Activated CD4-positive, alpha-beta T cell treated with anti-CD3 and anti-CD28 coated beads, Interleukin-2, amount 50 U/mL, for 24 hours (primary cell): ENCODE measurements at places on chromosomes 5 and 9.

DNA sequence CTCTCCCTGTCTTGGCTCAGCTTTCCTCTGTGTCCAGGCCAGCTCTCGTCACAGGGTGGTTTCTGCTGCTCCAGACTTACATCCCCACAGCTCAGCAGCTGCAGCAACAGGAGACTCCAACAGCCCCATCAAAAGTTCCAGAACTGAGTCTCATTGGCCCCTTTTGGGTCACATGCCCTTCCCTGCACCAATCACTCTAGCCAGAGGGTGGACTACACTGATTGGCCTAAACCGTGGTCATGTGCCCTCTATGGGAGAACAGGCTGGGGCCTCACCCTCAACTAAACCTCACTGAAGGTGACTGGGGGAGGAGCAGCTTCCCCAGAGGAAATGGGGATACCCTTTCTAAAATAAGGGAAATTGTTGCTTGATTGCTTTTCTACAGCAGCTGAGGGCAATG, 44.4 kb upstream of the CPLX2 start:
- no peak for DNase-seq

GRCh38 chr5:31754741-31755675, 116.1 kb downstream of the PDZD2 start:
- DNase-seq = no peak

DNA sequence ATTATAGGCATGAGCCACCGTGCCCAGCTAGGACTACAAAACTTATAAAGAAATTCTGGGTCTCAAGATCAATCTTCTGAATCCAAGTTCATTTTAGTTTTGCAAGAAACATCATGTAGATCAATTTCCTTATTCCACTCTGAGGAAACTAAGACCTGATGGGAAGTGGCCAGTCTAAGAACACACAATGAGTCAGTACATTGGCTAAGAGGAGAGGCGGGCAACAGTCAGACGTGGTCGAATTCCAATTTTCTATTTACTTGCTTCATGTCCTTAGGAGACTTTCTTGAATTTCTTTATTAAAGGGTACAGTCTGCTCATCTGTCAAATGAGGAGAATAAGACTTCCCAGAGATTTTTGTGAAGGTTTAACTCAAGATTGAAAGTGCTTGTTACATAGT, 432.1 kb upstream of the BRINP1 start:
- DNase-seq = no peak

DNA sequence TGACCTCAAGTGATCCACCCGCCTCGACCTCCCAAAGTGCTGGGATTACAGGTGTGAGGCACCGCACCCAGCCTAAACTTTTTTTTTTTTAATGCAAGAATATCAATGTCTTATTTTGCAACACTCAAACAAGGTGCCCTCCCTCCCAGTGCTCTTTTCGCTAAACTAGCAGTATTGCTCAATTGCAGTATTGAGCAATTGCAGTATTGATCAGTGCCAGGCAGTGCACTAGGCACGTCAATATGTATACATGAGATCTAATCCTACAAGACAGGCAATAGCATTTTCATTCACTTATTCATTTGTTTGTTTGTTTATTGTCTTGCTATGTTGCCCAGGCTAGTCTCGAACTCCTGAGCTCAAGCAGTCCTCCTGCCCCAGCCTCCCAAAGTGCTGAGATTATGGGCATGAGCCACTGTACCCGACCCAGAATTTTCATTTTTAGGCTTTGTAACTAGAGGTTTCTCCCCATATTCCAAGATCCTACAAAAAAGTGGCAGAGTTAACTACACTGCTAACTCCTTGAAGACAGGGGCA, 94.5 kb downstream of the TTLL11 start:
- DNase-seq = no peak

- DNase-seq = no peak
Measured at GRCh38 chr9:93265301-93265971, 81.5 kb downstream of the WNK2 start.

GRCh38 chr5:6722015-6722414, 8.8 kb downstream of the TENT4A start:
- DNase-seq = no peak

DNA sequence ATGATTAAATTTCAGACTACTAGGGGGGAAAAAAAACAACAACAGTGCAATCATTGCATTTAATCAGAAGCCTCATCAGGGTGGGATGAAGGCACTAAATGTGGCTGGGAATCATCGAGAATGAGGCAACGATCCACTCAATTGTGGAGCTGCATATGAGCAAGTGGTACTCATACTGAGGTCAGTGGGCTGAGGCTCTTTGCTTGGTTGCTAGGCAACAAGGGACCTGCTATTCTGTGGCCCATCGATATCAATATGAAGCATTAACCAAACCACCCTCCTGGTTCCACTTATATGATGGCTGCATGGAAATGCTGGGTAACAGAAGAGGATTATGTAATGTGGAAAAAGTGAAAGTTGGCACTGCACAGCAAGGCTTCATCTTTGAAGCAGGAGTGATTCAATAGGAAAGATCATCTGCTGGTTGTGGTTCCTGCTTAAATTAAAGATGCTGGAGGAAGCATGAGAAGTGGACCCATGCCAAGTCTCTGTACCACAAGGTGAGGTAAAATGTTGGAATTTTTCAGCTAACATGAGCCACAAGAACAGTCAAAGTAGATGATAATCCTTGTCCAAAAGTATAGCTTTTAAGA, 159.8 kb upstream of the HMHB1 start:
- DNase-seq = peak; percentile 2

DNA sequence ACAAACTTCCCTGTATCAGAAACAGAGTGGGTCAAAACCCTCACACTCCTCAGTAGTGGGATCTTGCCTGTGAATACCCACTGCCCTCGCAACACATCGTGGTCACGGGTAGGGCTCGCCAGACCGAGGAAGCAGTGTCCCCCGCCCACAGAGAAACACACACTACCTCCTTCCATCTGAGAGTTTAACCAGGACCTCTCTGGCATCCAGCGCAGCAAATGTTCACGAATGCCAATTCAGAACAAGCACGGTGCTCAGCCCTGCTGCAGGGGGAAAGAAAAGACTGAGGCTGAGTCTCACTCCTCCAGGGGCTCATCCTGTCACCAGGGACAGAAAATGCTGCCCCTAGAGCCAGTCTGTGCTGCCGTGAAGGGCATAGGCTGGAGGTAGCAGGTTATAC, 42.5 kb upstream of the SYNPO start:
- no peak for DNase-seq

DNA sequence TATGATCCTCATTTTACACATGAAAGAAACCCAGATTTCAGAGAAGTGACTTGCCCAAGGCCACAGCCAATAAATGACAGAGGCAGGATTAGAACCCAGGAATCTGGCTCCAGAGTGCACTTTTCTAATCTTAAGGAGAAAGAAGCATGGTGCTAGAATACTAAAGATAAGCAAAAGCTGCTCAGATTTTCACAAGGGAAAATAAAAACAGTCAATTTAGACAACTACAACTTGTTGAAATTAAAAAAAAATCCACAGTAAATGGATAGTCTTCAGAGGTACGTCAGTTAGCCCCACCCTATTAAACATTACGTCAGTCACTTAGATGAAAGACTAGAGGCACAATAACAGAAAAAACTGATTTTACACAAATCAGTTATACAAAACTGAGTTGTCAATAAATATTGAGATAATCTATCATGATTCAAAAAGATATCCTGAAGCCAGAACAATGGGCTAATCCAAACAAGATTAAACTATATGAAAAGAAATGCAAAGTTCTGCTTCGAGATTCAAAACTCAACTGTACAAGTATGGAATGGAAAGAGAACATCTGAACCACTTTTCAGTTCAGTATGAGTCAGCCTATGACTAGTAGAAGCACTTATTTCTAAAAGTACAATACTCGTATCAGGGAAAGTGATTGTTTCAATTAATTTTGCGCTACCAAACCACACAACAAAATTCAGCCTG, 9.3 kb downstream of the TMEM245 start:
- DNase-seq = no peak

GRCh38 chr9:134631881-134632280, 9.7 kb upstream of the COL5A1 start:
- no peak for DNase-seq

DNA sequence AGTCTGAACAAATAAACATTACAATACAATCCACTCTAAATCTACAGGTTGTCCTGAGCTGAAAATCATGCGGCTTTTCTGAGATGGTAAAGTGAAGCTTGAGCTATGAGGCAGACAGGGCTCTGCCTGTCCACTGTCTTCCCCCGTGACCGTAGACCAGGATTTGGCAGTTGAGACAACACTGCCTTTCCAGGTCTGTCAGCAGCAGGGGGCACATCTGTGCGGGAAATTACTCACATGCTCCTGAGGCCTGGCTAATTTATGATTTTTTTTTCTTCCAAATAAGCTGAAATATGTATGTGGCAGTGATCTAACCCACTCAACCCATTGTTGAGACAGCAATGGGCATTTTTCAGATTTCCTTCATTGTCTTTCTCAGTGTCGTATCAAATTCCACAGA, 307.9 kb downstream of the FBXL7 start:
- DNase-seq = no peak

DNA sequence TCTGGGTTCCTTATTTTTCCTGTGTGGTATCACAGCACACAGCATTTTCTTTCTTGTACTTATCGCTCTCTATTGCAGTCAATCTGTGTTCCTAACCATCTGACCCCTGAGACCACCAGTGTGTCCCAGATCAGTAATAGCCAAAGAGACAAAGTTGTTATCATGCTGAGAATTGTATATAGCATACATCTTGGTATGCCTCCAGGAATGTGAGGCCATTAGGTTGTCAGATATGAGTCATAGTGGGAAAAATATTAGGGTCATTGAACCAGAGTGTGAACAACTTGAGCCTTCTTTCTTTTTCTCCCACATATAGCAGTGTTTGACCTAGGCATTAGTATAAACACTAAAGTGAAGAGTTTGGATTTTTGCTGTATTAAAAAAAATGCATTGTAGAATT, 106.3 kb downstream of the NDUFAF2 start:
- DNase-seq = no peak

- no peak for DNase-seq
Measured at GRCh38 chr5:56482363-56482762, 249.2 kb upstream of the ANKRD55 start.

DNA sequence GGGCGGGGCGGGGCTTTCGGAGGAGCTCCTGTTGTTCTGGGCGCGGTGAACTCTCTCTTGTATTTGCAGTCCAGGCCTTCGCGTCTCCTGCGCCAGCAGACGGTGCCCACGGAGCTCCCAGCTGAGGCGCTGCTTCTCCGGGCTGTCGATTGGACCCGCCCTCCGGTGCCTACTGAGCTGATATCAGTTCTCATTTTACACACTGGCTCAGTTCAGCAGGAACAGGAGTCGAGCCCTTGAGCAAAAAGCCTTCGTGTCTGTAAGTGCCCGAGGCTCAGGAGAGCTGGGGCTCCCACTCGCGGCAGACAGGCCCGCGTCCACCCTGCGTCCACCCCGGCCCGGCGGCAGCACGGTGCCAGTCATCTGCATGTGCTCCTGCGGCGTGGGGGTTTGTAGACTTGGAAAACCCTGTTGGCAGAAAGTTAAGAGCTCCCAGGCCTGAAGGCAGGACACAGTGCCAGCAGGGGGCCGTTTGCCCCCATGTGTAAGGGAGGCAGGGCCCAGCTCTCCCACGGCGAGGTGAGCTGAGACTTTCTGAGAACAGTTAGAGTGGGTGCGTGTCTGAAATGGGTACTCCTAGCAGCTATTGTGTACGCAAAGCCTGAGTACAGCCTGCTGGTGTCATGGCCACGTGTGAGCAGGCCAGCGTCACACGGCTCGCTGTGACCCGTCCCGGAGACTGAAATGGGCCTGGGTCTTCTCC, 231.5 kb downstream of the FANCC start:
- no peak for DNase-seq

DNA sequence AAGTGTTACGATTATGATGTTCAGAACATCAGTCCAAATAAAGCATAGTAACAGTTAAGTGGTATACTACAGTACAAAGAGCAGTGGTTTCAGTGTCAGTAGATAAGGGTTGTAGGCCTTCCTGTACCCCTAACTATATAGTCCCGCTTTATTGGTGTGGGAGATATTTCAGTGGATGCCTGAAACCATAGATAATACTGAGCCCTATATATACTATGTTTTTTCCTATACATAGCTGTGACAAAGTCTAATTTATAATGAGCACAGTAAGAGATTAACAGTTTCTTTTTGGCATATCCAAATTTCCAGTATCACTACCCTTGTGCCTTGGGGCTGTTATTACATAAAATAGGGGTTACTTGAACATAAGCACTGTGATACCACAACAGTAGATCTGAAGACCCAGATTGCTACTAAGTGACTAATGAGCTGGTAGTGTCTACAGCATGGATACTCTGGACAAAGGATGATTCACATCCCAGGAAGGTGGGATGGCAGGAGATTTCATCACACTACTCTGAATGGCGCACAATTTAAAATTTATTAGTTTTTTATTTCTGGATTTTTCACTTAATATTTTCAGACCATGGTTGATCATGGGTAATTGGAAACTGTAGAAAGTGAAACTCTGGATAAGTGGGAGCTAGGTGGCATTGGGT, 119.3 kb downstream of the RPS23 start:
- DNase-seq = no peak

DNA sequence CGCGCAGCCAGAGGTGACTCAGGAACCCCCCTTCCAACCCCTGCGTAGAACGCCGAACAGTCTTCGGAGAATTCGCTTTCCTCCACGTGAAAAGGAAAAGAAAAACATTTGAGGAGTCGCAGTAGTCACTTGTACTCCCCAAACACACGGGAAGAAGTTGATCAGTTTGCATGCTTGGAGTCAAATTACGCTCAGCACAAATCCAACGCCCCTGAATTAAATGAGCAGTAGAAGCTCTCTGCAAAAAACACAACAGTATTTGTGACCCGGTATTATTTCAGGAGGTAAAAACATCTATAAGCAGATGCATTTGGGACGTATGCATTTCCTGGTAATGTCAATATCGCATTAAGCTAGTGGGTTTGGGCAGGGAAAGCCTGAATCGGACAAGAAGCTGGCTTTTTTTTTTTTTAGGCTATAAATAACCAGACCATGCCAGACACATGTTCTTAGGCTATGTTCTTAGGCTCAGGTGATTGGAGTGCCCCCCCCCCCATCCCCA, 854 bp upstream of the ARL15 start:
- no peak for DNase-seq

DNA sequence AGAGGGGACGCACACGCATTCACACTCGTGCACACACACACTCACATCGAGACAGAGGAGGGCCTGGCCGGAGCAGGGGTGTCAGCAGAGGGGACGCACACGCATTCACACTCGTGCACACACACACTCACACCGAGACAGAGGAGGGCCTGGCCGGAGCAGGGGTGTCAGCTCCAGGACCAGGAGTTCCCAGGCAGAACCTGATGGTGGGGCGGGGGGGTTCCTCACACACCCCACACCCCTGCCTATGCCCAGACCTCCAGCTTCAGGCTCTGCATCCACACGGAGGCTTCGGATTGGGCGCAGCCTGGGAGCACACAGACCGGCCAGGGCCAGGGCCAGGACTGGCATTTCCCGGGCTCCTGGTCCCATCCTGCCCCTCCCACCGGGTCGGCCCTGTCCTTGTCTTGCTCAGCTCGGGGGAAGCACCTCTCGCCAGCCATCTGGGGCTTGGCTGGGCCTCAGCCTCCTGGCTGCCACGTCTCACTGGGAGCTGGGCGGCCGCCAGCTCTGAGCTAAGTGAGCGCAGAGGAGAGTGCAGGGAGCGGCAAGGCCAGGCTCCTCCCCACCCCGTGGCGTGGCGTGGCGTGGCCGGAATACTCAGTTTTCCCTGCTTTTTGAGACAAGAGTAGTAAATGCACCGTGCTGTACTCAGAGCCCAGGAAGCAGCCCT, 31.3 kb downstream of the ADAMTS2 start:
- DNase-seq = no peak

GRCh38 chr9:88537761-88538091, 2.7 kb downstream of the NXNL2 start:
- no peak for DNase-seq

GRCh38 chr9:124779368-124780059, 2.6 kb downstream of the OLFML2A start:
- no peak for DNase-seq

GRCh38 chr5:31688515-31689092, 49.7 kb downstream of the PDZD2 start:
- DNase-seq = no peak
